ENCODE measurements at places on chromosomes 2 and 18.
A peak's percentile ranks its signal among the peaks of the same experiment; 100 is the strongest.

GRCh38 chr2:5672749-5673144, 19.4 kb upstream of the SOX11 start:
- no peak for DNase-seq

GRCh38 chr18:77262643-77263465, 13.2 kb downstream of the GALR1 start:
- DNase-seq: no peak

DNA sequence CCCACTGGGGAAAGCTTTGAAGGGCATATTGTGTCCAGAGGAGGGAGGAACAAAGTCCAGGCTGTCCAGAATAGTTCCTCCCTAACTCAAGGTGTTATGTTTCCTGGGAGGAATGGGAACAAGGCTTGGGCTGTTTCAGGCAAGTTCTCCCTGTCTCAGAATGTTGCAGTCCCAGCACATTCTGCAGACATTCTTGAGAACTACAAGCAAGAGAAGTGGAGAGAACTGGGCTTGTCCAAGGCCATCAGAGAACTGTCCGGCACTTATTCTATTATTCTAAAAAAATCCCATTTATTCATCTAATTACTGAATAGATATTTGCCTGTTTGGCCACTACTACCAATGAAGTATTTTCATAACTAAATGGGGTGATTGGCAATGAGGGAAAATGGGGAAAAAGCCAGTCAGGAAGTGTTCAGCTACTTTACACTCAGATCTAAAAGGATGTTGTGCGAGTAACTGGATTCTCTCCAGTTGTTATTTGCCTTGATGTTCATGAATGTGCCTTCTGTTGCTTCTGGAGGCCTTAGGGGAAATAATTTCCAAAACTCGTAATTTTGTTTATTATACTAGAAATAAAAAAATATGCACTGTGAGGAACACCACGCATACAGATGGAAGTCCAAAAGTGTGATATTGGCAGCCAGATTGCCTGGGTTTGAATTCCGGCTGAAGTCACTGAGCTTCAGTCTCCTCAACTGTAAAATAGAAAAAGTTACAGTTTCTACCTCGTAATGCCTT, 300.1 kb upstream of the RND3 start:
- no peak for DNase-seq

DNA sequence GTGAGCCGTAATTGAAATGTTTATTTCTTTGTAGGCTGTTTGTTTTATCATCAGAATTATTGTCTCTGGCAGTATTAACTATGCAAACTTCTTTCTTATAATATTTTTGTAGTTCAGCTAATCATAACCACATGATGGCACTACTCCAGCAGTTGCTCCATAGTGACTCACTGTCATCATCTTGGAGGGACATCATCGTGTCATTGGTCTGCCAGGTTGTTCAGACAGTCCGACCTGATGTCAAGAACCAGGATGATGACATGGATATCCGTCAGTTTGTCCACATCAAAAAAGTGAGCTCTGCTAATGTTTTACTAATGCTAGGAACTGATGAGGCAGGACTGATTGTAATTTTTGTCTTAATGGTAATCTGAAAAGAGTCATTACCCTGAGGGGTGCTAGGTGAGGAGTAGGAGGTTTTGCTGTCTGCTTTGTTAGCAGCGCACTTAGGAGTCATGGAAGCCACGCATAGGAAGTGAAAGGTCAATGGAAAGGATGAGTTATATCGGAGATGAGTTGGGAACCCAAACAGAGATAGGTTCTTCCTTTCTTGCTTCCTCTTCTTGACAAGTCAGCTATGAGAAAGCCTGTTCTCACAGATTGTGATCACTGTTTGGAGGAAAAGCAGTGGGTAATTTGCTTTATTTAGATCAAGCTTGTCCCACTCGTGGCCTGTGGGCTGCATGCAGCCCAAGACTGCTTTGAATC, 49.2 kb downstream of the PIKFYVE start:
- DNase-seq: no peak

- no peak for DNase-seq
These were observed 455.2 kb downstream of the THSD7B start for GRCh38 chr2:137220438-137220993.

GRCh38 chr2:186639939-186640338, 50.1 kb downstream of the ITGAV start:
- no peak for DNase-seq

DNA sequence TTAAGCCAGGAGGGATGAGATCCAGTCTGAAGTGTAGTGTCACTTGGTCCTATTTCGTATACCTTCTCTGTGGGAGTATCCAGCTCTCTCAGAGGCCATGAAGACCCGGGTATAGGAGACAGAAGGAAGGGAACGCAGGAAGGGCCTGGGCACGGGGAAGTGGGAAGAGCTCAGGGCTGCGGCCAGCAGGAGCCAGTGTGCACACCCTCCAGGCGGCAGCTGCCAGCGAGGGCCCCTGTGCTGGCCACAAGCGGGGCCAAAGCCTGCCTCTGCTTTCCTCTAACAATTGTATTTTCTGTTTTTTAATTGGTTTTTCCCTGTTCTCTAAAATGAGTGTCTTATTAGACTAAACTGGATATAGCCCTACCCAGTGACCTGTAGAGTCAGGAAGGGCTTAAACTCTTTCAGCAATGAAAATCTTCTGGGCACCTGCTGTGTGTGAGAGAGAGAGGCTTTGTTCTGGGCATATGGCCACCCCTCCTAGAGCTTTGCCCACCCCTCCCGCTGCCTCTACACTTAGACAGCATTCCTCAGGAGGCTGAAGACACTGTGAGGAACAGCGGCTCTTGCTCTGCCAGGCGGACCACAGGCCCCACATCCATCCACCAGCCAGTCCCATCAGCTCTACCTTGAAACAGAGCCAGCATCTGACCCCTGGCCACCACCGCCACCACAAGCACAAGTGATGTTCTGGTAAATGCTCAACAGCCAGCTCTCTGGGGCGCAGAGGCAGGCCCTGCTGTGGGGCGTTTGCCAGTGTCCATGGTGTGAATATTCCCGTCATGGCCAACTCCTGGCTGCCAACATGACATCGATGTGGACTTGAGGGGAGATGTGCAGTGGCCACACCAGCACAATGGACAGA, 9.5 kb downstream of the GPR17 start:
- no peak for DNase-seq

- DNase-seq: no peak
These were observed 1.1 kb upstream of the CERS6 start for GRCh38 chr2:168454737-168455644.

- no peak for DNase-seq
These were observed 1215.2 kb upstream of the TMEFF2 start for GRCh38 chr2:193409951-193410350.

- no peak for DNase-seq
These were observed 226.2 kb downstream of the SLC8A1 start for GRCh38 chr2:40225670-40226210.

- DNase-seq: peak; percentile 32
These were observed 10.6 kb upstream of the BIN1 start for GRCh38 chr2:127117603-127118002.

DNA sequence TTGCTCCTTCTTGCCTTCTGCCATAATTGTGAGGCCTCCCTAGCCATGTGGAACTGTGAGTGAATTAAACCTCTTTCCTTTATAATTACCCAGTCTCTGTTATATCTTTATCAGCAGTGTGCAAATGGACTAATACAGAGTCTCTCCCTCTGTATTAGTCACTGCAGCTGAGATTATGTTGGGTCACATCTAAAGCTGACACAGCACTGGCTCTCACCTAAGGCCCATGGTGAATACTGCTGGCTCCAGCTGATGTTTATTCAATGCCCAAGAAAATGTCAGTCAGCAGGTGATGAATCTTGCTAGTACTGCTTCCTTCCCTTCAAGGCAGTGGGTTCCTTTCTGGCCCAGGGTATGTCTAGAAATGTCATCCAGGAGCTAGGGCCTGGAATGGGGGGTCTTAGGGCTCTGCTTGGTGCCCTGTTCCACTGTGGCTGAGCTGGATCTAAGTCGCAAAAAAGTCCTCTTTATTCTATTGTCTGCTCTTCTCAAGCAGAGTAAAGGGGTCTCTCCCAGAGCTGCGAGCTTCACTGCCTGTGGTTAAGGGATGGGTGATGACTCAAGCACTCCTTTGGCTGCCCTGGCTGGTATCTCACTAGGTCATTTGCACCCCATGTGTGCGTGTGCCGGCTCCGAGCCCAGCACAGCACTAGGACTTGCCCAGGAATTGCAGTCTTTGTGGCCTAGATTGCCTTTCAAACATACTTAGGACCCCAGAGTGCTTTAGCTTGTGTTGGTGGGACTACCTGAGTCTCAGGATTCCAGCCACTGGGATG, 29.9 kb downstream of the PPP1R1C start:
- no peak for DNase-seq

GRCh38 chr2:241072151-241072550, 29.9 kb downstream of the MTERF4 start:
- no peak for DNase-seq

- no peak for DNase-seq
These were observed 1116.2 kb downstream of the SUCLG1 start for GRCh38 chr2:83342860-83343329.

- no peak for DNase-seq
These were observed 1.6 kb downstream of the MAP4K4 start for GRCh38 chr2:101698844-101699754.

DNA sequence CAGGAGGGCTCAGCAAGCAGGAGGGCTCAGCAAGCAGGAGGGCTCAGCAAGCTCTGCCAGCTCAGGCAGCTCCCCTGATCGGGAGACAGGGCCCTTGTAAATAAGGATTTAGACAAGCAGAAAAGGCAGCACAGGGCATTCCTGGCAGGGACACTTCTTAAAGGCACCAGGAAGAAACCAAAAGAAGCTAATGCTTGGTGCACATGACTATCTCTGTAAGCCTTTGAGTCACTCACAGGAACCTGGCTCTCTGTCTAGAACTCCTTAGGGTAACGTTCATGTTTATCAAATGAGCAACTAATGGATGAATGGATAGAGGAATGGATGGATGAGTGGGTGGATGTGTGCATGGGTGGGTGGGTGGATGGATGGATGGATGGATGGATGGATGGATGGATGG, 28.4 kb downstream of the TMEM37 start:
- DNase-seq: no peak

DNA sequence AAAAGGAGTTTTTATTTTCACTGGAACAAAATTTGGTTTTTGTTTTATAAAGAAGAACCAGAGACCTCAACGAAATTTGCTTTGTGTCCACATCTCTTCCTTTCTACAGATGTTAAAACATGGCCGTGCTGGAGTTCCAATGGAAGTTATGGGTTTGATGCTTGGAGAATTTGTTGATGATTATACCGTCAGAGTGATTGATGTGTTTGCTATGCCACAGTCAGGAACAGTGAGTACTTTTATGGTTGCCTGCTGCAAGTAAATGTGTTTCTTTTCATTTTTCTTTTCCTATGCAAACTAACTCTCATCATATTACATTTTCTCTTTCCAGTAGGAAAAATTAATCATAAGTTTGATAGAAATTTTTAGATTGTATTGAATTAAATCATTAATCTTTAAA, 48.4 kb upstream of the TBR1 start:
- no peak for DNase-seq

DNA sequence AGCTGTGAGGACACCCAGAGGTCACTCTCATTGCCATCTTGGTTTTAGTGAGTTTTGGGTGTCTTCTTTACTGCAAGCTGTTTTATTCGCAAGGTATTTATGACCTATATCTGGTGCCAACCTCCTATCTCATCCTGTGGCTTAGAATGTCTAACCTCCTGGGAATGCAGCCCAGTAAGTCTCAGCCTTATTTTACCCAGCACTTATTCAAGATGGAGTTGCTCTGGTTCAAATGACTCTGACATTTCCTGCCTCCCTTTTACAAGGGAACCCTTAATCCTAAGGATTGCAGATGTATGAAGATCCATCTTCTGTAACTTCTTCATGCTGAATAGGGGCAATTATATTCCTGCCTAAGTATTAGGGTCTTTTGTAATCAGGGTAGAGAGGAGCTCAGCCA, 708.0 kb downstream of the TMEM182 start:
- no peak for DNase-seq

DNA sequence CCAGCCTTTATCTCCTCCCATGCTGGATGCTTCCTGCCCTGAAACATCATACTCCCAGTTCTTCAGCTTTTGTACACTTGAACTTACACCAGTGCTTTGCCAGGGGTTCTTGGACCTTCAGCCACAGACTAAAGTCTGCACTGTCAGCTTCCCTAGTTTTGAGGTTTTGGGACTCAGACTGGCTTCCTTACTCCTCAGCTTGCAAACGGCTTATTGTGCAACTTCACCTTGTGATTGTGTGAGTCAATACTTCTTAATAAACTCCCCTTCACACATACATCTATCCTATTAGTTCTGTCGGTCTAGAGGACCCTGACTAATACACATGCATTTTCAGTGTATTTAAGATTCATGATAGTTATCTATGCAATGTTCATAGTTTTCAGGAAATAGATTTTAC, 35.8 kb upstream of the ZNF804A start:
- no peak for DNase-seq

- no peak for DNase-seq
These were observed 387.5 kb downstream of the CDH2 start for GRCh38 chr18:27789406-27789805.

- no peak for DNase-seq
These were observed 19.9 kb downstream of the PTH2R start for GRCh38 chr2:208426412-208427045.

GRCh38 chr18:13587001-13587400, 139.4 kb downstream of the FAM210A start:
- no peak for DNase-seq

DNA sequence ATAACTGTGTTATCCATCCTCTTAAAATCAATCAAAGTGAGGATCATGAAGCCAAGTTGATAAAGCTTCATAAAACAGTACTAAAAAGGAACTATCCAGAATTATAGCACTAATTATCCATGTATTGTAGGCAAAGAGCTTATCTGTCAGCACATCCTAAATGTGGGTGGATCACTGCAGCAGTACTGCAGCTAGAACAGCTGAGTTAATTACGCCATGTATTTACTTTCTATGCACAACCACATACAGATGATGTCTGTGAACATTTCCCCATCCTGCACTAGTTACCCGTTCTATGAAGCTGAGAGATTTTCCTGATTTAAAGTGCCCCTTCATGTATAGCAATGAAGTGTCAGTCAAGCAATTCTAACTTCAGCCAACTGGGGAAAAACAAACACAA, 96.6 kb downstream of the RAPH1 start:
- DNase-seq: no peak

GRCh38 chr2:127634066-127634617, 11.8 kb upstream of the GPR17 start:
- DNase-seq: no peak

Data from activated CD8-positive, alpha-beta memory T cell treated with anti-CD3 and anti-CD28 coated beads, Interleukin-2, amount 50 U/mL, for 48 hours (primary cell).